Hypothalamus (tissue), 51 donors: ENCODE measurements at places on chromosomes 12 and 14.

- no peak for DNase-seq
Observed at GRCh38 chr14:103001651-103002396, 55.5 kb downstream of the CDC42BPB start.

- no peak for DNase-seq
Observed at GRCh38 chr12:23686095-23686494, 263.4 kb downstream of the SOX5 start.

DNA sequence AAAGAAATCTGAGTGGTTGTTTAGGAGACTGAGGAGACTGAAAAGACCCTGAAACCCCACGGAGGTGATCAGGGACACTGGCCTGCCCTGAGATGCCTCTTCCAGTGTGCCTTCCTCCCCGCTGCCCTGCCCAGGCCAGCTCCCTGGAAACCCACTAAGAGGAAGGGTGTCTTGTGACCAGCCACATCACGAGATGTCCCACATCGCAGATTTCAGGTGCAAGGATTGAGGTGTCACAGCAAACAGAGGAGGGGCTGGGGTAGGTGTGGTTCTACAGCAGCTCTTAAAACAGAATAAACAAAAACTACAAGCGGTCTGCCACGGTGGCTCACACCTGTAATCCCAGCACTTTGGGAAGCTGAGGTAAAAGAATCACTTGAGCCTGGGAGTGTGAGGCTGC, 184.3 kb upstream of the C14orf180 start:
- DNase-seq: no peak

DNA sequence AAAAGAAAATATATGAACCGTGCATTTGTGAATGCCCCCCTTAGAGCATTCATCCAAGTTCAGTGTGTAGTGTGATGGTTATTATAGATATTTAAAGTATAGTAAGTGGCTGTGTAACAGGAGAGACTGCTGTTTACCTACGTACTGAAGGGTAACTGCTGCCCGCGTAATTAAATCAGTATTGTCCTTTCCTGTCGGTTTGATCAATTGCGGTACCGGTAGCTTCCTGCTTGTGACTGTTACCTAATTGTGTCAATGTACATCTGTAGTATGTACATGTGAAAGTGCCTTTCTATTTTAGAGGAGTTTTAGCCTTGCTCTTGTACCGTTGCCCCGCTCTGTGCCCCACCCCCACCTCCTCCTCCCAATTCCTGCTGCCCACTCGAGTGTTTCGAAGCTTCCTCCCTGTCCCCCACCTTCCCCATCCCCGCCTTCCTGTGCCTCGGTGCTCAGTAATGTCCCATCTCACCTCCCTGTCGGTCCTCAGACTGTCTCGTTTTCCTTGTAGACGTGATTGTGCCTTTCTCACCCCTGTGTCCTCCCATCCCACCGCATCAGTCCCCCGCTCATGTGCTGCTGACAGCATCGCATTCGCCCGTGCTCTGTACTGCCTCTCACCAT, 75.0 kb downstream of the KICS2 start:
- DNase-seq: no peak

- DNase-seq: no peak
Observed at GRCh38 chr14:76763096-76764041, 2.1 kb downstream of the VASH1 start.

DNA sequence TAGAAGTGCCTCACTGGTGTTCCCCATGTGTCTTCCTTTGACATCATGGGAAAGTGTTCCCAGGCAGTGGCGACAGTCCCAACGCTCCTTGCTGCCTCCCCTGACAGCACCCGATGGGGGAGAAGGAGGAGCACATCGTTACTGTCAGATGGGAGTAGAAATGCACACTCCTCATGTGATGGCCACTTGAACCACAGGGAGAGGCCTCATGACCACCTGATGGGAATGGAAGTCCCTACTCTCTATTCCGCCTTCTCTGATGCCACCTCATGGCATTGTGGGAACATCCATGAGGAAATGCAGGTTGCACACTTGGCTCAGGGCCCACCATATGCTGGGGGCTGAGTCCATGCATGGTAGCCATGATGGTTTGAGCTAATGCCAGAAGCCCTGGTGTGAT, 14.3 kb upstream of the CORO1C start:
- no peak for DNase-seq

GRCh38 chr12:65637774-65638173, 186.5 kb upstream of the HMGA2 start:
- no peak for DNase-seq

DNA sequence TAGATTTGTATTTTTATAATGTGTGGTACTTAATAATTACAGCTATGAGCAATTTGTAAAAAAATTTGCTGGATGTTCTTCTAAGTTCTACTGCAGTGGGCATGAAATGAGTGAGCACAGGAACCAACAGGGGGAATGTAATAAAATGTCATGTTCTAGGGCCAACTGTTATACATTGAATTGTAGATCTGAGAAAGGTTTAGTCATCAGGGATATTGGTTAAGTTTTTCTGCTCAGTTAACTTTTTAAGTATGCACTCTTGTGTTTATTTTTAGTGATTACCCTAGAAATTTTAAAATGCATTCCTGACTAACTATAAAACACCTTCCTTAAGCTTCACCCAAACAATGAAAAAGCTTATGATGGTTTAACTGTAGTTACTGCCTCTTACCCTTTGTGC, 101.8 kb downstream of the CAND1 start:
- no peak for DNase-seq

- DNase-seq: no peak
Observed at GRCh38 chr14:93582516-93582915, 151.8 kb downstream of the UNC79 start.

- peak; percentile 31 for DNase-seq
Observed at GRCh38 chr14:95291859-95292542, 27.7 kb downstream of the CLMN start.

DNA sequence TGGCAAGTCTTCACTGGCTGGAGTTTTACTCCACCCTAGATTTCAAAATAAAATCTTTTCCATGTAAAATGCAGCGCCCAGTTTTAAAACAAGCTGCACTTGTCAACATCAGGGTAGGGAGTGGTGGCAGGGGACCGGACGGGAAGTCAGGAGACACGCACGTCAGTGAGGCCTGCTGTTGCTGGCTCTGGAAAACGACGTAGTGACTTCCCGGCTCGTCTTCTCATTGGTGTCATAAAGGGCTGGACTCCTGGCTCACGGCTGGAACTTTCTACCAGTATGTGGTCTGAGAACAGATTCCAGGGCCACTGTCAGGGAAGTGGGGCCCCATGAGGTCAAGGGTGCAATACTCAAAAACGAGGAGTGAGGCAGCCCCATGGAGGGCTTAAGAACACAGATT, 64.2 kb upstream of the FOXN3 start:
- DNase-seq: no peak
